Forelimb muscle (tissue), 1 donor: ENCODE measurements at places on chromosomes 4 and X. TPM values are rescaled to one million over a fixed set of nuclear protein-coding genes. Genes with fewer than 3 reads are reported as not detected.

MAP7D2 gene
- polyA plus RNA-seq = 0.63 TPM

CLCN5 gene
- polyA plus RNA-seq = 87.5 TPM

DDX3X gene
- 161 TPM for polyA plus RNA-seq

KIAA1210 gene
- 0.24 TPM for polyA plus RNA-seq

CSAG1 gene
- polyA plus RNA-seq = not detected

MAGEC2 gene
- not detected for polyA plus RNA-seq

CORIN gene
- polyA plus RNA-seq = 1.4 TPM

FGD1 gene
- polyA plus RNA-seq = 17.2 TPM

TRO gene
- polyA plus RNA-seq = 128 TPM

CDS1 gene
- polyA plus RNA-seq = 0.28 TPM

GAGE12H gene
- not detected for polyA plus RNA-seq

FIP1L1 gene
- polyA plus RNA-seq = 42.9 TPM

MTNR1A gene
- not detected for polyA plus RNA-seq

INTS6L gene
- 11.1 TPM for polyA plus RNA-seq

TMPRSS11B gene
- not detected for polyA plus RNA-seq

CDX4 gene
- polyA plus RNA-seq = not detected

DMD gene
- polyA plus RNA-seq = 100 TPM

CHRNA9 gene
- polyA plus RNA-seq = 0.10 TPM

HMX1 gene
- polyA plus RNA-seq = 0.14 TPM

AKAP14 gene
- polyA plus RNA-seq = not detected

CRMP1 gene
- 19.4 TPM for polyA plus RNA-seq
